ENCODE measurements at places on chromosomes 4 and X.

DNA sequence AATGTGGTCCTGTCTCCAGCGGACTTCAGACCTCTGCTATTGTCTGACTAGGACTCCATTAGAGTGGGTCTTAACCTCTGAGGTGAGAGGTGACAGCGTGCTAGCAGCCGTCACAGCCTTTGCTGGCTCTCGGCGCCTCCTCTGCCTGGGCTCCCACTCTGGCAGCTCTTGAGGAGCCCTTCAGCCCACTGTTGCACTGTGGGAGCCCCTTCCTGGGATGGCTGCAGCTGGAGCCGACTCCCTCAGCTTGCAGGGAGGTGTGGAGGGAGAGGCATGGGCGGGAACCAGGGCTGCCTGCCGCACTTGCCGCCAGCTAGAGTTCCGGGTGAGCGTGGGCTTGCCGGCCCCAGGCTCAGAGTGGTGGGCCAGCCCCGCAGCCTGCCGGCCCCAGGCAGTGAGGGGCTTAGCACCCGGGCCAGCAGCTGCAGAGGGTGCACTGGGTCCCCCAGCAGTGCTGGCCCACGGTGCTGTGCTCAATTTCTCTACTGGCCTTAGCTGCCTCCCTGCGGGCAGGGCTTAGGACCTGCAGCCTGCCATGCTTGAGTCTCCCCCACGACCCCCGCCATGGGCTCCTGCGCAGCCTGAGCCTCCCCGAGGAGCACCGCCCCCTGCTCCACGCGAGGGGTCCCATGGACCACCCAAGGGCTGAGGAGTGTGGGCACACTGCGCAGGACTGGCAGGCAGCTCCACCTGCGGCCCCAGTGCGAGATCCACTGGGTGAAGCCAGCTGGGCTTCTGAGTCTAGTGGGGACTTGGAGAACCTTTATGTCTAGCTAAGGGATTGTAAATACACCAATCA is 163.4 kb upstream of the ITM2A start:
- DNase-seq, result no peak

DNA sequence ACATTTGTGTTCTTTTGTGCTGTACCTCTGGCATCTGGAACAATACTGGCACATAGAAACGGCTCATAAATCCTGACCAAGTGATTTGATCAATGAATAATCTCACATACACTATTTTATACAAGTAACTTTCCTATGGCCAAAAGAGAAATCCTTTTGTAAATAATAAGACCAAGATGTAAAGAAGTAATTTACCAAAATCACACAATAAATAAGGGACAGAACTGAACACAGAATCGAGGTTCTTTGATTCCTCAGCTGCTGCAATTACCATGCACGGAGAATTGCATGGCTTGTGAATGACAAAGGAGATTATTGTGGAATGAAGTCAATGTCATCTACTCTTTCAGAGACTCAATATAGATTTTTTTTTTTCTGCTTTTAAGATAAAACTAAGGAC is 576.8 kb upstream of the SMIM31 start:
- DNase-seq, result no peak

- no peak for DNase-seq
These were observed 6.2 kb upstream of the MAN2B2 start for GRCh38 chr4:6568689-6569332.

DNA sequence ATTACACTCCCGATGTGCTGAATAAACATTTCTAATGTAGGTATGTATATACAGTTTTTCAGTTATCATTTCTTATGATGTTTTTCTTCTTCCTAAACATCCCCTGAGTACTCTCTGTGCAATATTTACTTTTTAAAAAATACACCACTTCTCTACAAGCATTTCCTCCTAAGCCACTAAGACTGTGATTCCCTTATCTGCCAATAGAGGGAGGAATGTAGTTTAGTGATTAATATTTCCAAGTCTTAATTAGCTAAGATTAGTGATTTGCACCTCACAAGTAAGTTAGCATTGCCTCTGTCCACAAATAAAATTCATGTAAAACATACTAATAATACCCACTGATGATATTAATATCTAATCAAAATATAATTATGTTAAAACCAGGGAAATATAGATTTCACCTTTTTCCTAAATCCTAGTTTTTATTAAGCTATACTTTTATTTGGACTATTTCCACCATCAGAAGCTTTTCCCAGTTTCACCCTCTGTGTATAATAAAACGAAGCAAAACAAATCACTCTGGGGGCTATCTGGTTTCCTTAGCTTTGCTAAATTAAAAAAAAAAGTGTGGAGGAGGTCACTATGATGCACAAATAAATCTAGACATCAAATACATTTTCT is 909.1 kb downstream of the FAT4 start:
- no peak for DNase-seq

DNA sequence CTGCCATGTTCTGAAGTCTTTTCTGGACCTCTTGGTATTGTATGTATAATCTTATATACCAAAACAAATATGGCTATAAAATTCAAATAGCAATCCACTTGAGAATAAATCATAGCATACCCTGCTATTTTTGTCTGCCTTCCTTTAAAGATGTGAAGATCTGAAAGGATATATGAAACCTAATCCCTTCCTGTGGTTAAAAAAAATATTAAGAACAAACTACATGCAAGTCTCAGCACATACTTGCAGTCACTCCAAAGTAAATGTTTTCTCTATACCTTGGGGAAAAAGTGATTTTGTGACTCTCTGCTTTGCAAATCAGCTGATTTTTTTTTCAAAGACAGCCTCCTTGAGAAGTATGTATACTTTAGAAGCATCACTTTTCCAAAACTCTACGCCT is 322.9 kb downstream of the ANKRD50 start:
- no peak for DNase-seq

DNA sequence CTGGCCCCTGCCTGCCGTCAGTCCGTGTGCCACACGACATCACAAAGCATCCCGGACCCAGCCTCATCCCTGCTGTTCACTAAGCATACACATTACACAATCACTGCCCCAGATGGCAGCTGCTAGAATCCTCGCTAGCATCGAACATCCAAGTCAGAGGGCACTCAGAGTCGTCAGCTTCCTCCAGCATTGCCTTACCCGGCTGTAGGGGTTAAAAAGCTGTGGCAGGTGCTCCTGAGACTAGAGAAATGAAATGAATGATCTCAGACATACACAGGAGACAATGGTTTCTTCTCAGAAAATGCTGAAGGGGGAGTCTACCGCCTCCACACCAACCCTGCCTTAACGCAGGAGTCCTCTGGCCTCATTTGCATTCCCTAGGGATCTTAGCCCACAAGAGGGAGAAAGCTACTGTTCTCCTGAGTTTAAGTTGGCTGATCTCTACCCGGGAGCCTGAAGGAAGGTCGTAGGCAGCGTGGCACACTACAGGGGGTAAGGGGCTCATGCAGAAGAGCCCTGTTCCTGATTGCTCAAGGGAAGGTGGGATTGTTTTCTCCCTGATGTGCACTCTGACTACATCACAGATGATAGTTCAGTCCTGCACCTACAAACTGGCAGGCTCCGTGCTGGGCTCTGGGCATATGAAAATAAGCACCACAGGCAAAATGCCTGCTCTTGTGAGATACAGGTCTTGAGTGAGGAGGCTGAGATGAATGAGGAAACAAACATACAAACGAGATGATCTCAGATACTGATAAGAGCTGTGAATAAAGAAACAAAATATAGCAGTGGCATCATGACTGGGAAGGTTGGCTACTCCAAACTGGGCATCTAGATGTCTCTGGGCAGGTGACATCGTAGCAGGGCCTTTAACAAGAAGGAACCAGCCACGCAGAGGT is 2.6 kb upstream of the KIAA0232 start:
- no peak for DNase-seq

GRCh38 chr4:26388671-26389070 is 67.9 kb downstream of the RBPJ start:
- DNase-seq, result no peak

GRCh38 chr4:108850219-108850649 is 87.4 kb upstream of the ETNPPL start:
- DNase-seq, result no peak

GRCh38 chrX:15606136-15606535 is 5.4 kb upstream of the ACE2 start:
- no peak for DNase-seq

- DNase-seq, result no peak
These were observed 166.2 kb downstream of the WDFY3 start for GRCh38 chr4:84800256-84800655.

GRCh38 chr4:81747242-81747930 is 275.7 kb upstream of the RASGEF1B start:
- DNase-seq, result no peak

DNA sequence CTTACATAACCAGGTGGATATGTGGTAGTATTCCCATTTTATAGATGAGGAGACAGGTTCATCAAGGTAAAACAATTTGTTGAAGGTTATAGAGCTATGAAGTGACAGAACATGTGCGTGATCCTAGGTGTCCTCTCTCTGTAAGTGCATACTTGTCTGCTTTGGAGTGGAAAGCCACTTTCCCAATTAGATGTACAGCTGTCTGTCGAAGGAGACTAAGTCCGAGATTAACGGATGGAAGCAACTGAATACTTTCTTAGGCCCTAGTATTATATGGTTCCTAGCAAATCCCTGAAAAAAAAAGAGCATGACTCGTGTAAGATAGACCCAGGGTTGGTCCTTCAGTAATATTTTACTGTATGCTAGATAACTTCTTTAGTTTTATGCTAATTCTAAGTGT is 19.7 kb downstream of the TMEM131L start:
- DNase-seq, result no peak

DNA sequence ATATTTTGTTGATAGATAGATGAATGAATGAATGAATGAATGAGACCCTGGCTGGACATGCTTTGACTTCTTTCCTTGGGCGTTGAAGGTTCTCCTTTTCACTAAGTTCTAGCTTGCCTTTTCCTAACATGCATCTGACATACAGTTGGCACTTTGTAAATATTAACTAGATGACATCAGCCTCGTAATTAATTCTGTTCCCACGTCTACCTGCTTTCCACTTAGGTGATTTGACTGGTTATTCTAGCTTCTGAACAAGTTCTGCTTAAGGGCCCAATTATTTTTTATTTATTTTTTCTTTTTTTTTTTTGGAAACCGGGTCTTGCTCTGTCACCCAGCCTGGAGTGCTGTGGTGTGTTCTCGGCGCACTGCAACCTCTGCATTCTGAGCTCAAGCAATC is 13.9 kb upstream of the RASL11B start:
- no peak for DNase-seq

GRCh38 chr4:168731006-168731636 is 234.3 kb downstream of the PALLD start:
- DNase-seq, result no peak

DNA sequence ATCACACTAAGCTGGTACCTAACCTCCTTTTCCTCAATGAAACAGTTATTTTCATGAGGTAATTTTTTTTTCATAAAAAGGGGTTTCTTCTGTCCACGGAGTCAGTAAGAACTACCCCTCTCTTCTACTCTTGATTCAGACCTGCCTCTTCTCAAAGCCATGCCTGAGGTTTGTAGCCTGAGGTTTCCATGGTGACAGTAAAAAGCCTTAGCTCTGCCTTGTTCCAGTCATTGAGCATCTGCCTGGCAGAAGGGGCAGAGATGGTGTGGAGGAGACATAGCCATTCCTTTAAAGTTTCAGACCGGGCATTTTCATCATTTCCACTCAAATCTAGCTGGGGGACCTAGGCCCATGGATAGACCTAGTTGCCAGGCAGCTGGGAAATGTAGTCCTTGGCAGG is 135.5 kb downstream of the REPS2 start:
- no peak for DNase-seq

DNA sequence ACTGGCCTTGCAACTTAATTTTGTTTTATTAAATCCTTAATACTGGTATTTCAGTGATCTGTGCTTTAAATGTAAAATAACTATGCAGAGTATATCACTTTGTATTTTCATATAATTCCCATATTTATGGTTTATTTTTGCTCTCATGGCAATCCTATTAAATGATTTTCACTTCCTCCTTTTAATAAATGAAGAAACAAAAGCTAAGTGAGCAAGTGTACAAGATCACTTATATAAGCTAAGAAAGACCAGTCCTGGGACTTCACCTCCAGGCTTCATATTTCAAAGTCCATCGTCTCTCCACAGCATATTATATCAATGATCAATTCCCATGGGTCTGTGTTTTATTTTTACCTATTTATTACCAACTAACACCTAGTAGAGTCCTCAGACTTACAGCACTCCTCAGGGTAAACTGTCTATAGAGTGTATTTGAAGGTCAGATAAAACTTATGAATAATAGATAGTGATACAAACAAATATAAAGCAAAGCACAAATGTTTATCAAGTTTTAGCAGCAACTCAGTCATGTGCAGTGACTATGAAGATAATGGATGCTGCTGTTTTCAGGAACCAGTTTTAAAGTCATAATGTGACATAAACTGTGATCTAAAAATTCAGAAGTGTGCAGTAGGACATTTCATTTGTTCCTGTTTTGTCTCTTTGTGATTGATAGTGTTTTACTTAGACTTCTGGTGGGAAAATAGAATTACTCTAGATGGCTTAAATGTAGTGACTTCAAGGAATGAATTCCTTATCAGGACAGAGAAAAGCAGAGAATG is 56.8 kb downstream of the ARHGAP24 start:
- DNase-seq, result no peak

DNA sequence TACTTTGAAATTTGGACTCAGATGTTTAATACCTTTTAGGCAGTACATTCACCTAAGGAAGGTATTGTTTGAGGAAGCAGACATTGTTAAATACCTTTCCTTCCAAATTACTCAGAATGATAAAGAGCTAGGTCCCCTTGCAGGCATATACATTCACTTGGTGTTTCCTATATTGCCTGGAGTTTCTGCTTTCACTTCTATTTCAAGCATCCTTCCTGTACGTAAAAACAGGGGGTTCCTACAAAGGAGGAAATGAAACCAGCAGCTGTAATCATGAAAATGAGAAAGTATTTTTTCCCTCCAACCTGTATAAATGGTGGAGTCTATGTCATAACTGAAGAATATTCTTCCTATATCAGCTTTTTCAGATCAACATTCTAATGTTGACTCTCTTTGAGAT is 90.4 kb upstream of the RASGEF1B start:
- no peak for DNase-seq

- DNase-seq, result no peak
These were observed 10.6 kb downstream of the ABCG2 start for GRCh38 chr4:88147799-88148217.

DNA sequence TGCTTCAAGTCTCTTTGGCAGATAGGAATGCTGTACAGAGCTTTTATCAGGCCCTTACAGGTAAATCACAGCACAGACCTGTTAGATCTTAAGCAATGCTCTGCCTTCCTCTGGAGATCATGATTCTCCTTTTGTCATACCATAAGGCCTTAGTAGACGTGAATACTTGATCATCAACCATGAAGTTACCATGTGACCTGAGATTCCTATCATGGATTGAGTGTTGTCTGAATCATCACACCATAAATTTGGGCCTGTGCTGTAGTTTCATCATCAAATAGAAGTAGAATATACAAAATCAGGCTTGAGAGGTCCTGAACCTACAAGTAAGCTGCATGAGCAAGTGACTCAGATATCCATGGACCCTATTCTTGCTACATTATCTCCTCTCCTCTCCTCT is 466.8 kb upstream of the INTU start:
- no peak for DNase-seq

DNA sequence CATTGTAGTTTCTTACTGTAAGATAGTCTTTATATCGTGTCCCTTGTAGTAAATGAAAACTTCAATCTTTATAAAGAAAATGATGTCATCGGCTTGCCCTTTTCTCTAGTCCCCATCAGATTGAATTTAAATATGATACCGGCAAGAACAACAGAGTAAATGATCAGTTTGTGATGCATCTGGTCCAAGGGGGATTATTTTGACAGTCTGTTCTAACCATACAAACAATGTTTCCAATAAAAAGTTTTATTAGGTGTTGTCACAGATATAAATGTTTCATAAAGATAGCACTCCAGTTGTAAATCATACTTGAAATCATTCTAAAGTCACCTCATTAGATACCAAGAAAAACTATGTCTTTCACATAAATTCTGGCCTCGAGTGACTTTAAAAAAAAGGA is 72.3 kb downstream of the SLC9A6 start:
- no peak for DNase-seq

- DNase-seq, result no peak
These were observed 97.9 kb upstream of the EOLA2 start for GRCh38 chrX:150036181-150036580.
